ENCODE measurements at places on chromosomes 7 and 10.

GRCh38 chr10:62669341-62669740 is 135.2 kb upstream of the ADO start:
- no peak for DNase-seq

DNA sequence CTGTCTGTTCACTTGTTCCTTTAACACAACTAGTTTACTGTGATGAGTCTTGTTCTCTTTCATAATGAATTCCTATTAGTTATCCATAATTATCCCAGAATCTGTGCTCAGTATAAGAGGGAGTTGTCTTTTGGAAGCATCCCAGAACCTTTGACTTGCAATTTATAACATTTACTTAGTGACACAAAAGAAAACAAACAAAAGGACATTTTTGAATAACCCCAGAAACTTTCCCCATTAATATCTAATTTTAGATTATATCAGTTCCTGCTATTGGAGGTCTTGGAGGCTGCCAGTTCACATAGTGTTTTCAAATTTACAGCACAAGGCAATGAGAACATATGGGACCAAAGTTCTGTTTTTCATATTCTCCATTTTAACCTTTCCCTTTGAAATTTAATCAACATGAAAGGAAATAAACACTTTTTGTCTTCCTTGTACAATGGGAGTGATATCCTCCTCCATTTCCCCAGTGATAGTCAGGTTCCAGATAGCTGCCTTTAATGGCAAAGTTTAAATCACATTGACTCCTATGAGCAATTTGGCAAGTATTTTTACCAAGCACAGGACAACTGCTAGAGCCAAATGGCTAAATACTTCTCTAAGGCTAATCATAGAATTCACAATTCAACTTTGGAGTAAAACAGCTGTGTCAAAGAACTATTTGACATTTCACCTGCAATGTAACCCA is 37.1 kb upstream of the GNAT3 start:
- no peak for DNase-seq

- DNase-seq = no peak
These were observed 509.9 kb downstream of the PARD3 start for GRCh38 chr10:34305189-34305588.

- DNase-seq = no peak
These were observed 17.5 kb downstream of the CSGALNACT2 start for GRCh38 chr10:43155741-43156140.

DNA sequence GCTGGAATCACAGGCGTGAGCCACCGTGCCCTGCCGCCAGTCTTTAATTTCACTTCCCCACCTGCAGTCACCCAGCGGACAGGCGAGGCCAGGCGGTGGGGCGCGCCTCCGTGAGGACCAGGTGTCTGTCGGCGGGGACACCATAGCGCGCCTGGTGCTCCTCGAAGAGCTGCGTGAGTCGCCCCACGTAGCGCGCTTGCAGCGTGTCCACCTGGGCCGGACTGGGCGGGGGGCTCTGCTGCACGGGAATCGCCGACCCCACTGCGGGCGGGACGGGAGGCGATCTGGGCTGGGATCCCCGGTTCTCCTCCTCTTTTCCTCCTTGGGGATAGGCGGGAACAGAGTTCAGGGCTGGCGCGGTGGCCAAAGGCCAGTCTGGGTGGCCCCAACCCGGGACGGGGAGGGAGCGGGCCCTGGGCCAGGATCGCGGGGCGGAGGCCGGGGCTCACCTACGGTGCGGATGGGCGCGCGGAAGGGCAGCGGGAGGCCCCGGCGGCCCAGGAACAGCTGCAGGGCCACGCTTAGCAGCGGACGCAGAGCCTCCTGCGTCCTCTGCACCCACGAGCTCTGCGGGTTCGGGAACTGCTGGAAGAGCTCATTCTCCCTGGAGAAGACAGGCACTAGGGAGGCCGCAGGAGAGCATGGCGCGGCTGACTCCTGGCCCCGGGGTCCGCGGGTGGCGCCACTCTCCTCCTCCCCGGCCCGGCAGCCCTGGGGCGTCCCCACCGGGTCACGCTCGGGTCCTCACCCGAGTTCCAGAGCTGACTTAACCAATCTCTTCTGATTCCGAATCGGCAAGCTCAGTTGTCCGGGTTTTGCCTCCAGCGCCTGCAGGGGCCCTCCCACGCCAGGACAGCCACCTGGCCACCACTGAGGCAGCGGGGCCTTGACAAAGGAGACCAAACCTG is 1.1 kb upstream of the MOGAT3 start:
- no peak for DNase-seq
